Uterine smooth muscle cell (primary cell): ENCODE measurements at places on chromosomes 7 and 10. TPM values are rescaled to one million over a fixed set of nuclear protein-coding genes. Genes with fewer than 3 reads are reported as not detected.

NEUROD6 gene
- total RNA-seq: not detected in 2 replicates

HOXA2 gene
- total RNA-seq: under 0.01 TPM in 1 of 2 replicates, not detected in the other

PLPP4 gene
- 0.62 TPM in 1 of 2 replicates, not detected in the other for total RNA-seq

SFXN3 gene
- total RNA-seq: 64.5 and 67.0 TPM in 2 replicates

OR2A14 gene
- not detected in 2 replicates for total RNA-seq

CUBN gene
- 0.87 and 1.5 TPM in 2 replicates for total RNA-seq

KCND2 gene
- total RNA-seq: 2.0 and 4.9 TPM in 2 replicates
